Chondrocyte (in vitro differentiated cells): ENCODE measurements at places on chromosomes 12 and 14. TPM values are rescaled to one million over a fixed set of nuclear protein-coding genes. Genes with fewer than 3 reads are reported as not detected.
A peak's percentile ranks its signal among the peaks of the same experiment; 100 is the strongest.

- DNase-seq, result no peak
These were observed 33.8 kb downstream of the WBP11 start for GRCh38 chr12:14769466-14769968.

DNA sequence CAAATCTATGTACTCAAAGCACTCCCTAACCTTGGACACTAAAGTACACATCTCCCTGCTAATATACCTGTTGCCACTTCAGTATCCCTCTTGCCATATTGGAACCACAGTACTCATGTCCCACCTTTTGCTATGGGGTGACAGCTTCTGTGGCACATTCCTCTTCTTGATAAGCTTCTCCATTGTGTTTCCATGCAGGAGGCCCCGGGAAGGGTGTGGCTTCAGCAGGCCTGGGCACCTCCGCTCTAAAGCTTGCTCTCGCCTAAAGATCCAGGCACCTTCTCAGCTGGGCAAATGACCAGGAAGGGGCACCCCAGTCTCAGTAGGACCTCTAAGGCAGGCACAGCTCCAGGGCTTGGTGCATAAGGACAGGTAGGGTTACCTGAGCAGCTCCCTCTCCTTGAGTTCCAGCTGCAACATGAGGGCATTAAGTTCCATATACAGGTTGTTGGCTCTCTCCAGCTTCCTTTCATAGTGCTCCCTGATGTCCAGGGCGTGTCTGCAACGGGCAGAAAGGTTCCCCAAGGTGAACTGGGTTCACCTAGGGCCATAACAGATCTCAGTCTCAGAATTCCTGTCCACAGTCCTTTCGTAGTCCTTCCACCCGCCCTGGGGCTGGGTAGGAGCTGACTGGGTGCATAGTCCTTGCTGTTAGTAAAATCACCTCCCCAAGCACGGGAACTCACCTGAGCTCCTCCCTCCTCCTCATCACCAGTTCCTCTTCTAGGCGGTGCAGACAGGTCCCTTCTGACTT is 15.9 kb downstream of the MAP3K12 start:
- DNase-seq, result peak; percentile 52

DNA sequence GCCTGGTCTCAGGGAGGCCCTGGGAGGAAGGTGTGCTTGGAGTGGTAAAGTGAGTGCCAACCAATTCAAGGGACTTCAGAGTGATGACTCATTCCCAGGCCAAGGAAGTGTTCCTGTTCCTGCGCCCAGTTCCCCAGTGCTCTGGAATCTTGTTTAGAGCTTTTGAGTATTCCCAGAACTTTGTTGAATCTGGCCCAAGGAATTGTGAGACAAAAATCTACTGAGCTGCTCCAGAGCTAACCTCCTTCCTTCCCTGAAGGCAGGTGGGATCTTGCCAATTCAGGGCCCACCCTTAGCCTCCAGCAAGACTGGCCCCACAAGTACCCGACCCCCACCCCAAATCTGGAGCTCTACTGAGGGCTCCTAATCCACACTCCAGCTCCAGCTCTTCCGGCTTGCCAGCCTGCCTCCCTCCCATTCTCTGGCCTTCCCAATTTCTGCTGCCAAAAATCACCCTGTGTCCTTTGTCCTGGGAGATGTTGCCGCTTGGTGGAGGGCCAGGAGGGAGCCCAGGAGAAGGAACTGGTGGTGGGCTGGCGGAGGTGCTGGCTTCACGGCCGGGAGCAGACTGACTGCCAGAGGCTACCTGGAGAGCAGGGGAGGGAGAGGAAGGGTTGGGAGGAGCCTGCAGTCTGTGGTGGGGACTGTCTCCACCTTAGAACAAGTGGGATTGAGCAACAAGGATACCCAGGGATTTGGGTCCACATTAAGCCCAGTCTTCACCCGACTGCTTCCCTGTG is 2.0 kb upstream of the ATN1 start:
- no peak for DNase-seq

- no peak for DNase-seq
These were observed 11.8 kb downstream of the P2RX7 start for GRCh38 chr12:121144416-121144914.

GRCh38 chr12:90959032-90959431 is 4.1 kb upstream of the CCER1 start:
- DNase-seq, result no peak

SMAGP gene
- total RNA-seq, result 2.0 to 8.5 TPM (median 8.0 TPM) in 3 replicates

P2RX2 gene
- total RNA-seq, result not detected in 3 replicates

HVCN1 gene
- 1.2 to 1.3 TPM (median 1.2 TPM) in 3 replicates for total RNA-seq

METTL1 gene
- total RNA-seq, result 25.2 to 33.6 TPM (median 26.8 TPM) in 3 replicates
